ENCODE measurements at places on chromosomes 5 and 9. TPM values are rescaled to one million over a fixed set of nuclear protein-coding genes. Genes with fewer than 3 reads are reported as not detected.
A peak's percentile ranks its signal among the peaks of the same experiment; 100 is the strongest.

- H3K27me3 ChIP-seq = no peaks in the 10 kb centered on the region
- no peaks in the 10 kb centered on the region for H3K36me3 ChIP-seq
Observed at GRCh38 chr9:70549926-70550325, 135.5 kb upstream of the KLF9 start.

GRCh38 chr9:69090946-69091345 is 55.4 kb downstream of the FXN start:
- no peak overlapping the region for H3K4me3 ChIP-seq
- H3K27me3 ChIP-seq = no peaks in the 10 kb centered on the region
- peaks cover 17% of the 10 kb centered on the region for H3K4me1 ChIP-seq
- H3K27ac ChIP-seq = no peak overlapping the region
- H3K36me3 ChIP-seq = no peaks in the 10 kb centered on the region

DNA sequence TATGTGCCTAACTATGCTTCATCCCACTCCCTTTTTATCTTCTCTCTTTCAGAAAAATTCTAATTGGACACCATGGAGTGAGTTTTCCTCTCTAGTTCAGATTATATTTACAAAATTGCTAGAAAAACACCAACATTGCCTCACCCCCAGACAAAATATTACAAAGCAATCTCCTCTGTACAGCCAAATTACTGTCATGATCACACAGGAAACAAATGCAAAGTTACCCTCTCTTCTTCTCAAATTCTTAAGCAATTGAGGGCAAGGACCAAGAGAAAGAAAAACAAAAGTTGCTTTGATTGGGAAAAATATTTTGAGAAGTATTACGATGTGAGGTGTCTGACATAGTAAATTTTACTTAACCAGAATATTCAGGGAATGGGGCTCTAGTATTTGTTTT is 30.8 kb upstream of the ABCA1 start:
- H3K27ac ChIP-seq = no peak overlapping the region
- H3K36me3 ChIP-seq = no peaks in the 10 kb centered on the region
- DNase-seq = no peak
- H3K27me3 ChIP-seq = no peaks in the 10 kb centered on the region

- DNase-seq = peak; percentile 94
- peaks cover 77% of the 10 kb centered on the region for H3K4me1 ChIP-seq
Observed at GRCh38 chr9:98781588-98782383, 14.6 kb downstream of the ANKS6 start.

DNA sequence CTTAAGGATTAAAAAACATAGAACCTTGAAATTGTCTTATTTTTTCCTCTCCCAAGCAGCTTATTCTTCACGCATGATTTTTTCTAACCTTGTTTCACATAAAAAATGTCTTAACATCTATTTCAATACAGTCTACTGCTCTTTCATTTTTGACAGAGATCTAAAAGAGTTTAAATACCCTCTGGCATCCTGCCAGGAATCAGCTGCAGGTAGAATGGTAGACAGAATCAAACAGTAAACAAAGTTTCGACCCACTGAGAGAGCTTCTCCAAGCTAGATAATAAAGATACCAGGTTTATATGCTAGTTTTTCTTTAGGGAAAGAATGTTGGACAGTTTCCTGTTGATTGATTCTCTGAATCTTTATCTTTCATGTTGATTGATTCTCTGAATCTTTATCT is 555.8 kb upstream of the CDH9 start:
- H3K27ac ChIP-seq = no peak overlapping the region
- H3K4me3 ChIP-seq = no peak overlapping the region
- H3K27me3 ChIP-seq = no peaks in the 10 kb centered on the region
- no peaks in the 10 kb centered on the region for H3K4me1 ChIP-seq

- H3K27me3 ChIP-seq = no peaks in the 10 kb centered on the region
- H3K4me1 ChIP-seq = peaks cover 36% of the 10 kb centered on the region
- DNase-seq = peak; percentile 86
Observed at GRCh38 chr9:116870566-116870965, 183.5 kb downstream of the TRIM32 start.

- H3K4me3 ChIP-seq = no peak overlapping the region
- peaks cover 11% of the 10 kb centered on the region for H3K36me3 ChIP-seq
- no peaks in the 10 kb centered on the region for H3K27me3 ChIP-seq
- H3K27ac ChIP-seq = no peak overlapping the region
- DNase-seq = no peak
Observed at GRCh38 chr9:125561509-125562148, 145.4 kb downstream of the MAPKAP1 start.

DNA sequence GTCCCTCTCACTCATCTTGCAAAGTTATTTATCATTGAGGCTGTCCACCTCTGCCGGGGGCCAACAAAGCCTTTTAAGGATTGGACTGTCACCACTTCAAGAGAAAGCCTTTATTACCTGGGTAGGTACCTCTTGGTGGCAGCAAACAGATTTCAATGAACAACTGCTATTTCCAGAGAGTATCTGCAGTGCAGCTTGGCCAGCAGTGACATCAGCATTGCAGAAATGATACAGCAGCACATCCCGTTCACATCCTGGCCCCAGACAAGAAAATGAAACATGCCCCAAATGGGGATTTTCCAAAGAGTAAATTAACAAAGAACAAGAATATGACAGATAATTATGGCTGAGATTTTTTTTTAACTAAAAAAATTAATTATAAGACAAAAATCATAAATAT is 2.3 kb upstream of the SPATA6L start:
- no peak overlapping the region for H3K27ac ChIP-seq
- H3K36me3 ChIP-seq = no peaks in the 10 kb centered on the region
- no peak for DNase-seq
- H3K4me1 ChIP-seq = peaks cover 9% of the 10 kb centered on the region

GRCh38 chr9:85200726-85201404 is 531.3 kb downstream of the NTRK2 start:
- H3K4me1 ChIP-seq = no peaks in the 10 kb centered on the region
- no peak for DNase-seq
- H3K27me3 ChIP-seq = no peaks in the 10 kb centered on the region
- H3K4me3 ChIP-seq = no peak overlapping the region
- H3K27ac ChIP-seq = no peak overlapping the region
- no peaks in the 10 kb centered on the region for H3K36me3 ChIP-seq

DNA sequence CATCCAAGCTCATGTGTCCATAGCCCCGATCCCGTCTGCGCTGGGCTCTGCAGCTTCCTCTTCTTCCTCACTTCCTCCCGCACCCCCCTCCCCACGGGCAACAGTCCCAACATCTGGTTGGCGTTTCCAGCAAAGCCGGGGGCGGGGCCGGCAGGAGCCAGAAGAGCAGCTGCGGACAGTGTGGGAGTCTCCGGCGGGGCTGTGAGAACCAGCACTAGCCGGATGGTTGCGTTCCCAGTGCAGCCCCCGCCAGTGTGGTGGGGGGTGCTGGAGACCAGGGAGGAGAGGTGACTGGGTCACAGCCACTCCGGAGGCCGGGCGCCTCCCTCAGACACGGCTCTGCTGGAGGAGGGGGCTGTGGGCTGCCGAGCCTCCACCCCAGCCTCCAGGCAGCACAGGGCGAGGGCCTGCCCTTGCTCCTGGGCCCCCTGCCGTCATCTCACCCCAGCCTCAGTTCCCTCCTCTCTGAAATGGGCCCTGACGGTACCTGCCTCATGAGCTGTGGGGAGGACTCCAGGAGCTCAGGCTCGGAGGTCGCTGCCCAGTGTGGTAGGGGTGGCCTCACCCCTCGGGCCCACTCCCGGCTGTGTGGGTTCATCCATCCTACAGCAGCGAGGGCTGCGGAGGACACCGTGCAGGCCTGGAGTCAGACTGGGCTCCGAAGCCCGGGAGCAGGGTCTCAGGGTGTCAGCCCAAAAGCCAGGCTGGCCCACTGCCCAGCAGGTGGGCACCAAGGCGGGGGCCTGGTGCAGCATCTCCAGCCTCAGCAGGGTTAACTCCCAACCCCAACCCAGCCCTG is 41.5 kb upstream of the NOTCH1 start:
- peaks cover 24% of the 10 kb centered on the region for H3K27me3 ChIP-seq
- peaks cover 23% of the 10 kb centered on the region for H3K4me1 ChIP-seq
- no peak overlapping the region for H3K27ac ChIP-seq

DNA sequence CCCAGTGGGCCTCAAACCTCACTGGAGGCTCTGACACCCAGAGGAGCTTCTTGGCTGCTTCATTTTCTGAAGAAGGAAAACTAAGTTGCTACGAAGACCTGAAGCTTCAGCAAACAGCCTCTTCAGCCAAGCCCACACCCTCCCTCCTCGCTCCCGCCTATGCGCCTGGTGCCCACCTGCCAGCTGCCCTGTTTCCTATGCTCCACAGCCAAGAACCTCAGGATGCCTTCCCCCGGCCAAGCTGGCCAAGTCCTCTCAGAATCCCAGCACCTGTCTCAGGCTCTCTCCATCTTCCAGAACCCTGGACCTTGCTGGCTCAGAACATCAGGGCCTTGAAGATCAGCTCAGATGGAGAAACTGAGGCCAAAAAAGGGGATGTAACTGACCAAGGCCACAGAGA is 60.4 kb downstream of the STK10 start:
- DNase-seq = no peak
- no peak overlapping the region for H3K4me3 ChIP-seq
- no peaks in the 10 kb centered on the region for H3K27me3 ChIP-seq
- H3K36me3 ChIP-seq = peaks cover 2% of the 10 kb centered on the region
- no peak overlapping the region for H3K27ac ChIP-seq

GRCh38 chr9:93575796-93576257 is 557 bp upstream of the PHF2 start:
- H3K27ac ChIP-seq = peak overlapping the region; percentile 48
- DNase-seq = peak; percentile 73
- peaks cover 18% of the 10 kb centered on the region for H3K4me1 ChIP-seq

DNA sequence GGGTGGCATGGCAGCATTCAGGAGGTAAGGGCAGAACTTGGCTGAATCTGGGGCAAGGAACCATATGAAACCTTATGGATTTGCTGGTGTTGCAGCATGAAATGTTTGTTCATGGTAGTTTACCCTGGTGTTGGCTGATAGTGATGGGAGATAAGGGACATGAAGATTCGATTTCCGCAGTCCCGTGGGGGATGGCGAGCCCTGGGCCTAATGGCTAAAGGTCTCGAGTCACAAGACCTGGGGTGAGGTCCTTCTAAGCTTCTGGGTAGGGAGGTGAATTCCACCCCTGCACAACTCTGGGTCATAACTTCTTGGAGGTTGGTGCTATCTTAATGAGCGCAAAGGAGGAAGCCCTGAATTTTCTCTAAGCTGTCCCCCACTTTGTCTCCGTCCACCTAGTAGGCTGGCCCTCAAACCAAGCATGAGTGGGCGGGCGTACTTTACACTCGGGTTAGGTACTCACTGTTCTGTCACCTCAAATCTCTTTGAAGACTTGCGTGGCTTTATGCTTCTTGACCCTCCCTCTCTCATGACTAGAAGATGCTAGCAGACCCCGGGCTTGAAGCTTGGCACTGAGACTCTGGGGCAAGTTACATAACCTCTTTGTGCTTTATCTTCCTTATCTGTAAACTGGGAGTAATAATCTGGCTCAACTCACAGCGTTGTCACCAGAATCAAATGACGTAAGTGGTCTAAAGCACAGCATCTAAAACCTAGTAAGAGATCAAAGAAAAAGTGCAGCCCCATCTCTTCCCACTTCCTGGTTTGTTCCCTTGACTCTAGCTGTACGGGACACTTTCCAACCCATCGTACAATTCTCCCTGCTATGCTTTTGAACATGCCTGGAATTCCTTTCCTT is 72.5 kb downstream of the BASP1 start:
- DNase-seq = no peak
- no peak overlapping the region for H3K4me3 ChIP-seq
- H3K36me3 ChIP-seq = no peaks in the 10 kb centered on the region

GRCh38 chr5:73906277-73906676 is 280.3 kb downstream of the ARHGEF28 start:
- H3K36me3 ChIP-seq = peaks cover 7% of the 10 kb centered on the region
- H3K4me1 ChIP-seq = no peaks in the 10 kb centered on the region
- DNase-seq = no peak
- H3K27ac ChIP-seq = no peak overlapping the region
- no peak overlapping the region for H3K4me3 ChIP-seq

GRCh38 chr5:26487553-26487952 is 550.8 kb downstream of the CDH9 start:
- H3K4me3 ChIP-seq = no peak overlapping the region
- no peaks in the 10 kb centered on the region for H3K36me3 ChIP-seq
- DNase-seq = no peak
- H3K4me1 ChIP-seq = no peaks in the 10 kb centered on the region
- no peaks in the 10 kb centered on the region for H3K27me3 ChIP-seq

DNA sequence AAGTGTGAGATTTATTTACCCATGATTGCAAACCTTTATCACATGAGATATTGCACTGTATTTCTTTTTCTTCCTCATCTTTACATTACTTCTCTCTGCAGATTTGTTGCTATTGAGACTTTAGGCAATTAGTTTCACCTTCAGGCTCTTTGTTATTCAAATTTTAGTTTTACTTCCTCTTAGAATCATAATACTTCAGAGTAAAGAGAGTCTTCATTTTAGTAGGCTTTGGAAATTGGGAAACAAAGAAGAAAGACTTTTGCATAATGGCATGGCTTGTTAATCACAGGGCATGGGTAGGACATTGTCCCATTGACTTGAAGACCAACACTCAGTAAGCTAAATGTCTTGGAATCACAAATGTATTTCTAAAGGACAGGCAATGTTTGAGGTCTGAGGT is 1.2 kb upstream of the PCDHGA5 start:
- no peaks in the 10 kb centered on the region for H3K36me3 ChIP-seq
- H3K4me3 ChIP-seq = no peak overlapping the region
- H3K4me1 ChIP-seq = no peaks in the 10 kb centered on the region
- H3K27me3 ChIP-seq = peaks cover 52% of the 10 kb centered on the region

DNA sequence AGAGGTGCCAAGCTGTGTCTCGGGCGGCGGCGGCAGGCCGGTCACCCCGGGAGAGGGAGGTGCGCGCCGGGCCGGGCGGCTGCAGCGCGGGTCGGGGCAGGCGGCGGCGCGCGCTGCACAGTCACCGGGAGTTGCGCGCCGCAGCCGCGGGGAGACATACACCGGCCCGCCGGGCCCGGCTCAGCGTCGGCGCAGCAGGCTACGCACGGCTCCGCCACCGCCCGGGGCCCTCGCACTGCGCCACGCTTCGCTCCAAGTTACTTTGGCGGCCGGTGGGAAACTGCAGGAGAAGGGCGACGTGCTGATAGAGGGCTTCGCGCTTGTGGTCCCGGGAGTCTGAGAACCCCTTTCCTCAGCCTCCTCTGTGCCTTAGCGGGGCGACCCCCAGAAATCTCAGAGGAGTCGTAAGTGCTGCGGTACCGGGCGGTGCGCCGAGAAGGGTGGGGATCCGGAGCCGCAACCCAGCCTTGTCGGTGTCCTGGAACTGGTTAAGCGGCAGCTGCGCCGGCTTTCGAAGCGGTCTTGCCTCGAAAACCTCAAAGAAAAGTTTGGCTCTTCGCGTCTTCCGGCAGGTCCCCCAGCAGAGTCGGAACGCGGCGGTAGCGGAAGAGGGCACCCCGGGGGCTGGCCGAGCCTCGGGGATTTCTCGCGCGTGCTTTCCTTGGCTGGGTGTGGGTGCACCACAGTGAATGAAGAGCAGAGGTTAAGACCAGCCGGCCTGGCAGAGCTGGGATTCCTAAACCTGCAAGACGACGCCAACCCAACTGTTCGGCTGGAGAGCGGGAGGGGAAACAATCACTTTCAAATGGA is at the start of gene EFNA5:
EFNA5 (minus strand) TSS at position 6 of the 810 bp plus-strand sequence.
- H3K4me1 ChIP-seq = peaks cover 28% of the 10 kb centered on the region
- peaks cover 40% of the 10 kb centered on the region for H3K27me3 ChIP-seq
- H3K36me3 ChIP-seq = no peaks in the 10 kb centered on the region
- peak within 1 kb of the TSS; percentile 65 for H3K4me3 ChIP-seq

The FIBCD1 gene
- polyA plus RNA-seq = 1.5 TPM

The POU4F3 gene
- not detected for polyA plus RNA-seq

The COL27A1 gene
- polyA plus RNA-seq = 117 TPM

The SLC23A1 gene
- 49.8 TPM for polyA plus RNA-seq

The TTC1 gene
- polyA plus RNA-seq = 45.3 TPM

The DAB2 gene
- polyA plus RNA-seq = 178 TPM

The TCERG1 gene
- polyA plus RNA-seq = 93.1 TPM

The MCC gene
- 5.2 TPM for polyA plus RNA-seq

The GLRA1 gene
- polyA plus RNA-seq = 0.03 TPM

The GADD45G gene
- polyA plus RNA-seq = 10.5 TPM

The NUTM2F gene
- polyA plus RNA-seq = not detected

Measured in large intestine (tissue), 12 donors.